ENCODE measurements at places on chromosomes 3 and 15.

DNA sequence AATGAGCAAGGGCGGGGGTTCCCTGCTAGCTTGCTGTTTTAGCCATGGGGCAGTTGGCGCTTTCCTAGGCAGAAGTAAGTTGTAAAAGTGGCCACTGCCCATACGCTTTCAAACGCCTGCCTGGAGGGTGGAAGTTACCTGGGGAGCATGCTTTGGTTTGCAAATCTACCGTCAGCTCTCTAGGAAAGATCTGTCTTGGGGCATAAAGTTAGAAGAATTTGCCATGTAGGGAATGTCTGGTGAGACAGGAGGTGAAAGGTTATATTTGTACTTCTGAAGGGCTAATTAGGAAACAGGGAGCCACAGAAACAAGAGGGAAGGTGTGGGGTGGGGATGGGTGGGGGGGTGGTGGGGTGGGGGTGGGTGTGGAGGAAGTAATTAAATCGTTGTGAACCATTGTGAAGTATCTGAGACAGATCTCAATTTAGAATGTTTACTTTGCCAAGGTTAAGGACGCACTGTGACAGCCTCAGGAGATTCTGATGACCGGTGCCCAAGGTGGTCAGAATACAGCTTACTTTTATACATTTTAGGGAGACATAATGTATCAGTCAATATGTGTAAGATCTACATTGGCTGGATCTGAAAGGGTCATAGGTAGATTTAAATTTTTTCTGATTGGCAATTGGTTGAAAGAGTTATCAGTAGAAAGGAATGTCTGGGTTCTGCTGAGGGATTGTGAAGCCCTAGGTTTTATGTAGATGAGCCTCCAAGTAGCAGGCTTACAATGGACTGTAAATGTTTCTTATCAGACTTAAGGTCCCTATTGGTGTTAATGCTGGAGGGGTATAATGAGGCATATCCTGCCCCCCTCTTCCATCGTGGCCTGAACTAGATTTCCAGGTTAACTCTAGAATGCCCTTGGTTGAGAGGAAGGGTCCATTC lies 62.0 kb upstream of the GCNT3 start:
- no peaks in the 10 kb centered on the region for H3K36me3 ChIP-seq
- no peak overlapping the region for H3K4me3 ChIP-seq
- no peak for DNase-seq
- H3K4me1 ChIP-seq = peaks cover 15% of the 10 kb centered on the region
- H3K27ac ChIP-seq = no peak overlapping the region
- no peaks in the 10 kb centered on the region for H3K27me3 ChIP-seq

DNA sequence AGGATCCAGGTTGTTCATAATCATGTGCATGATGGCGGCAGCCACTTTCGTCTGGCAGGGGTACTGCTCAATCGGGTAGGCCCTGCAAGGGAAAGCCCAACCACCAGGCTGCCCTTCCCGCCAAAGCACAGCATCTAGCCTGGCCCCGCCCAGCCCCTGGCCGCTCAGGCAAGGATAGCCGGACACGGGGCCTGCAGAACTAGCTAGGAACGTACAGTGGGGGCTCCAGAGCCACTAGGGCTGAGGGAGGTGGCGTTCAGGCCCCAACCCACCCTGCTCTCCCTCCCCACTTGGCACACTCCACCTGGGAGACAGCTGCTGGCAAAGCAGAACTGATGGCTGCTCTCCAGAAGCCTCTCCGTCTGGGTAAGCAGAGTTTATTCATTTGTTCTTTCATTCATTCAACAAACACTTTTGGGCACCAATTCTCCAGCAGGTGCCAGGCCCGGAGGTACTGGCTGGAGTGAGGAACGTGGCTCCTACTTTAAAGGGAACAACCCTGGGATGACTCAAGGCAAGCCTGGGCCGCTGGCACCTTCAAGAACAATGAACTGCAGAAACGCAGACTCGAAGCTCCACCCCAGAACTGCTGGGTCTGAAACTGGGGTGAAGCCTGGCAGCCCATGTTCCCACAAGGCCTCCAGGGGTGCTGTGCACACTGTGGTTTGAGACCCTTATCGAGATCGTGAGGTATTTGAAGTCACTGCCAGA lies 7.8 kb downstream of the UROC1 start:
- no peak overlapping the region for H3K27ac ChIP-seq
- H3K36me3 ChIP-seq = no peaks in the 10 kb centered on the region
- DNase-seq = no peak

- H3K4me1 ChIP-seq = peaks cover 69% of the 10 kb centered on the region
- no peak overlapping the region for H3K27ac ChIP-seq
- DNase-seq = no peak
- H3K4me3 ChIP-seq = no peak overlapping the region
- H3K27me3 ChIP-seq = no peaks in the 10 kb centered on the region
These were observed 5.2 kb downstream of the HEG1 start for GRCh38 chr3:125050488-125051090.

DNA sequence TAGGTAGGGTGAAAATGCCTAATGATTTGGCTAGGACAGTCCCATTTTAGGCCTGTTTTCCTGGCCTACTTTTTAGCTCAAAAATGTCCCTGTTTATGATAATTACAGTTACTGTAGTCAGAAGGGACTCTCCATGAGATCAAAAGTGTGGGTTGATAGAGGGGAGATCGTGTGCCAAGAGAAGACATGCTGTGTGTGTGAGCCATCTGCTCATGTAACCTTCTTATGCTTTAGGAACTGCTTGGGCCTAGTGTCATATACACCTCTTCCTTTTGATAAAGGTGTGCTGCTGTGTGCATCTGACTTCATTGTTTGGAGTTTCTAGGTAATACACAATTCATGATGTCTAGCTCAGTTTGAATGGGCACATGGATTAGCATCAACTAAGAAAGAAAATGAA lies 786.5 kb downstream of the PDCD6IP start:
- no peaks in the 10 kb centered on the region for H3K4me1 ChIP-seq
- H3K27me3 ChIP-seq = no peaks in the 10 kb centered on the region
- DNase-seq = no peak
- no peaks in the 10 kb centered on the region for H3K36me3 ChIP-seq
- H3K4me3 ChIP-seq = no peak overlapping the region

DNA sequence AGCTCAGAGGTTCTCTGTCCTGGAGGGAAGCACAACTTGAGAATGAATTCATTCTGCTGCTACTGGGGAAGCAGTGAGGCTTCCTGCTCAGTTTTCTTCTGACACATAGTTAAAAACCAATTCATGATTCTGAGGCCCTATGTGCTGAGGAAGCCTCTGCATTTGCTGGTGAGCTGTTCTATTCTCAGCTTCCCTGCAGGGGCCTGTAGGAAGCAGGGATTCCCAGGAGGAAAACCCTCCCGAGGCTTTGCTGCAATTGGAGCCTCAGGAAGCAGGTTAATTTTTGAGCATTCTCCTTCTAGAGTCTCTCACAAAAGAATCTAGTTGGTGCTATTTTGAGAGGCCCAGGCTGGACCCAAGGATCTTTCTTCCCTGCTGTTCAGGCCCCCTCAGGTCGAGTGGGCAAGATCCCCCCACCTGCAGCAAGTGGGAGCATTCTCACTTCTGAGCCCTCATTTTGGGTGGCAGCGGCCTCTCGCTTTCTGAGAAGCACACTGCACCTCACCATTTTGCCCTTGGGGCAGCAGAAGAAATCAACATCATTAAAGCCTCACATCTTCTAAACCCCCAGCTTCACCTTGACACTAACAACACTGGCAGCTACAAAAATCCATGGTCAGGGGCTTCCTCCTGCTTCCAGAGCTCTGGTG lies 197.5 kb upstream of the TSC22D2 start:
- H3K27ac ChIP-seq = no peak overlapping the region
- no peak overlapping the region for H3K4me3 ChIP-seq
- H3K4me1 ChIP-seq = no peaks in the 10 kb centered on the region
- H3K36me3 ChIP-seq = no peaks in the 10 kb centered on the region
- DNase-seq = no peak
- no peaks in the 10 kb centered on the region for H3K27me3 ChIP-seq

- H3K36me3 ChIP-seq = no peaks in the 10 kb centered on the region
- peak; percentile 43 for DNase-seq
- no peaks in the 10 kb centered on the region for H3K27me3 ChIP-seq
- no peak overlapping the region for H3K27ac ChIP-seq
These were observed 20.6 kb upstream of the EPHB3 start for GRCh38 chr3:184540777-184541681.

DNA sequence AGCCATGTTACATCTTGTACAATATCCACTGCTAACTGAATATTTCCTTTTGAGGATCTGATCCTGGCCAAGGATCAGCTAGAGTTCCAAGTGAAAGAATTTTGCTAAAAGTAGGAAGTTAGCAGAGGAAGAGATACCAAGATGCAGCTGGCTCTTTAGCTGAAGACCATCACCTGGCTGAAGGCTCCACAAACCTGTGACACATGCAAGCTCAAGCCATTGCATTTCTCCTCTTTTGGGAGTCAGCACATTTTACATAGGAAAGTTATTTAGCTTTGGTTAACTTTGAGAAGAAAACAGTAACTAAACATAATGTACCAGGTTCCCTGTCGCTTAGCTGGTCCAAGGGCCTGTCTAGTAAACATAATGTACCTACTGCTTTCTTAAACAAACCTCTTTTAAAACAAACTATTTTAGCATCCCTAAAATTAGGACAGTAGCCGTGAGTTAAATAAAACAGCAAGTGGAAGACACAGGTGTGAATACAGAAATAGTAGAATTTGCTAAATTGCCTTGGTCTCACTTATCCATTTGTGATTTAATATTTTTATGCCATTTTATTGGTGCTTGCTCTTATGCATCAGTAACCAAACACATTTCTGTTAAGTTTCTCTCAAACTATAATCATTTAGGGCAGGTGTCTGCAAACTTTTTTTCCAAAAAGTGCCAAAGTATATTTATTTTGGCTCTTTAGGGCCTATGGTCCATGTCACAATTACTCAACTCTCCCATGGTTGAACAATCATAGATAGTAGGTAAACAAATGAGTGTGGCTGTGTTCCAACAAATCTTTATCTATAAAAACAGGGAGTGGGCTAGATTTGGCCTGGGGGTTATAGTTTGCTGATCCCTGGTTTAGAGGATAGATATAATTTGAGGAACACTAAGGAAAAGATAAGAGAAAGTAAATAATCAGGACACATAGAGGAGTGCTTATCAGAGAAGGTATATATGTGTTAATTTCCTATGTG lies 11.2 kb downstream of the GCSAM start:
- no peak overlapping the region for H3K4me3 ChIP-seq
- no peak overlapping the region for H3K27ac ChIP-seq
- H3K4me1 ChIP-seq = peaks cover 4% of the 10 kb centered on the region
- no peaks in the 10 kb centered on the region for H3K36me3 ChIP-seq
- H3K27me3 ChIP-seq = no peaks in the 10 kb centered on the region

- H3K4me1 ChIP-seq = peaks cover 7% of the 10 kb centered on the region
- no peak overlapping the region for H3K4me3 ChIP-seq
- H3K36me3 ChIP-seq = peaks cover 17% of the 10 kb centered on the region
- no peaks in the 10 kb centered on the region for H3K27me3 ChIP-seq
- H3K27ac ChIP-seq = no peak overlapping the region
- DNase-seq = no peak
These were observed 11.7 kb downstream of the SLC25A36 start for GRCh38 chr3:140953028-140953960.

- H3K36me3 ChIP-seq = no peaks in the 10 kb centered on the region
- H3K27me3 ChIP-seq = peaks cover 5% of the 10 kb centered on the region
- H3K27ac ChIP-seq = no peak overlapping the region
- no peaks in the 10 kb centered on the region for H3K4me1 ChIP-seq
- no peak for DNase-seq
These were observed 12.6 kb upstream of the ADPGK start for GRCh38 chr15:72796210-72796514.

GRCh38 chr3:183537295-183537730 lies 18.2 kb downstream of the KLHL6 start:
- H3K27ac ChIP-seq = no peak overlapping the region
- H3K27me3 ChIP-seq = no peaks in the 10 kb centered on the region
- H3K4me1 ChIP-seq = peaks cover 11% of the 10 kb centered on the region
- H3K4me3 ChIP-seq = no peak overlapping the region
- DNase-seq = no peak
- H3K36me3 ChIP-seq = no peaks in the 10 kb centered on the region

DNA sequence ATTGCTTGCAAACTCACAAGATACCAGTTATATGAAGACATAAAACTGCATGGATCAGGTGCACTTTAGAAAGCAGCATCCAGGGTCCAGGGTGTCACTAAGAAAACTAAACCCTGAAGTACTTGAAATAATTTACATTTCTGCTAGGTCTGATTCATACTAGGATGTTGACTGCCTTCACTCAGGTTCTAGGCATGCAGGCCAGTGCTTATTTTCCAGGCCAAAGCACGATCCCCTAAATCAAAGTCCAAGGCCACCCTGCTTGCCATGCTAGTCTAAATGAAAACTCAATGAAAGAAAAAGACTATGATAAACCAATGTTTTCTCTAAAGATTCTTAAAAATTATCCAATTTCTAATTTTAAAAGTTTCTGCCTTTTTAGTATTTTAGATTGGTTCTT lies 49.4 kb downstream of the GREM1 start:
- no peaks in the 10 kb centered on the region for H3K27me3 ChIP-seq
- H3K4me3 ChIP-seq = no peak overlapping the region
- DNase-seq = no peak
- no peaks in the 10 kb centered on the region for H3K4me1 ChIP-seq
- no peak overlapping the region for H3K27ac ChIP-seq
- H3K36me3 ChIP-seq = no peaks in the 10 kb centered on the region

- H3K36me3 ChIP-seq = no peaks in the 10 kb centered on the region
- no peak overlapping the region for H3K4me3 ChIP-seq
- no peak for DNase-seq
- no peaks in the 10 kb centered on the region for H3K4me1 ChIP-seq
These were observed 380.8 kb downstream of the GRM7 start for GRCh38 chr3:7241584-7242302.

GRCh38 chr3:72629191-72629631 lies 219.0 kb downstream of the SHQ1 start:
- H3K36me3 ChIP-seq = no peaks in the 10 kb centered on the region
- no peaks in the 10 kb centered on the region for H3K27me3 ChIP-seq
- H3K27ac ChIP-seq = no peak overlapping the region
- no peaks in the 10 kb centered on the region for H3K4me1 ChIP-seq

DNA sequence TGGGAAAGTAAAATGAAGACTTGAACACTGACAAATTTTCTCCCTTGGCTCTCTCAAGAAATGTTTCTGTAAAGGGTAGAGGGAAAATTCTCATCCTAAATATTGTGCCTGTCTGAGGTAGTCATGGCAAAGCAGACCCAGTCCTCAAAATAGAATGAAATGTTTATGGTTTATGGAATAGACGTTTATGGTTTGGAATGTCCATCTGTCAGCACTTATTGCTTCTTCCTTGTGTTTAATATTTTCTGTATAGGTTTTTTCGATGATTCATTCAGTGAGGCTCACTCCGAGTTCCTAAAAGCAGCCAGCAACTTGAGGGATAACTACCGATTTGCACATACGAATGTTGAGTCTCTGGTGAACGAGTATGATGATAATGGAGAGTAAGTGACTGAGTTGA lies 13.9 kb downstream of the ELL3 start:
- peaks cover 100% of the 10 kb centered on the region for H3K36me3 ChIP-seq
- DNase-seq = no peak
